ENCODE measurements at places on chromosomes 12 and 14.

DNA sequence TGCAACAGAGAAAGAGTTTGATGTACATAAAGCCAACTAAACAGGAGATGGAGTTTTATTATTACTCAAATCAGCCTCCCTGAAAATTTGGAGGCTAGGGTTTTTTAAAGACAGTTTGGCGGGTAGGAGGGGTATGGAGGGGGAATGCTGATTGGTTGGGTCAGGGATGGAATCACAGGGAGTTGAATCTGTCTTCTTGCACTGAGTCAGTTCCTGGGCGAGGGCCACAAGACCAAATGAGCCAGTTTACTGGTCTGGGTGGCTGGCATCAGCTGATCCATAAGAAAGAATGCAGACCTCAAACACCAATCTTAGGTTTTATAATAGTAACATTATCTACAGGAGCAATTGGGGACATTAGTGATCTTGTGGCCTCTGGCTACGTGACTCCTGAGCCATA, 64.9 kb downstream of the RIN3 start:
- no peak for DNase-seq

DNA sequence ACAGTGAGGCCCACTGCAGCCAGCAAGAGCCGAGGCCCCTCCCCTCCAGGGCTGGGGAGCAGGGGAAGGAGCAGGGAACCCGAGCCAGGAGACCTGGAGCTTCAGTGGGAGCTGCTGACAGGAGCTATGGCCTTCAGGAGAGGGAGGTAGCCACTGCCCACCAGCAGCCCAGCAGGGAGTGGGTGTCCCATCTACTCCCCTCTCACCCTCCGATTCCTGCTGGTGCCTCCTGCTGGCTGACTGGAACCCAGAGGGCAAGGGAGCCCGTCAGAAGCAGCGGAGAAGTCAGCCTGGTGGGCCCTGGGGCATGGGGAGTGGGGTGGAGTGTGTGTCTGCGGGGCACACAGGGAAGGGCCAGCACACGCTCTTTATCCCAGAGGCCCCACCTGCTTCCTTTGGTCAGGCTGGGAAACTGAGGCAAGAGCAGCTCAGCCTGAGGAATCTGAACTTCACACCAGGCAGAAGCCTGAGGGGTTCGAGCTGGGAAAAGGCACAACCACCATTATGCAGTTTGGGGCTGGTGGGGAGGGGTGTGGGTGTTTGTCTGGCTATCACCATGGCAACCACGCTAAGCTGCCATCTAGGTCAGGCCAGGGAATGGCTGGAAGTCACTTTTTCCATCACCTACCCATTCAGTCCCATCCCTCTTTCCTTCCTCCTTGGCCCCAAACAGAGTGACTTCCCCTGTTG, 36.8 kb upstream of the PLEKHG6 start:
- peak; percentile 85 for DNase-seq

- no peak for DNase-seq
Observed at GRCh38 chr14:94966344-94966743, 191.0 kb downstream of the DICER1 start.

DNA sequence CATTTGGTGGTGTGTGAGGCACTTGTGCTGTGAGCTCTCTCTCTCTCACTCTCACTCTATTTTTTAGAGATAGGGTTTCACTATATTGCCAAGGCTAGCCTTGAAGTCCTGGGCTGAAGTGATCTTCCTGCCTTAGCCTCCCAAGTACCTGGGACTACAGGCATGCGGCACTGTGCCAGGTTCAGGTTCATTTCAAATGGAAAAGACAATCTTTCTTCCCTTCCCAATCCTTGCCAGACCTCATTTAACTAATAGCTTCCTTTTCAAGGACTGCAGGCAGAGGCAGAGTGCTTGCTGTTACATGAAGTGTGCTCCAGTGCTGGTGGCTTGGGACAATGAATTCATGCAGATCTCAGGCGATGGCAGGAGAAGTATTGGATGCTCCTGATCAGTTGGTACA, 73.2 kb upstream of the BICD1 start:
- no peak for DNase-seq

- peak; percentile 30 for DNase-seq
Observed at GRCh38 chr14:58072288-58073071, 79.5 kb downstream of the ARMH4 start.

GRCh38 chr12:728781-729180, 23.6 kb upstream of the WNK1 start:
- DNase-seq: no peak

DNA sequence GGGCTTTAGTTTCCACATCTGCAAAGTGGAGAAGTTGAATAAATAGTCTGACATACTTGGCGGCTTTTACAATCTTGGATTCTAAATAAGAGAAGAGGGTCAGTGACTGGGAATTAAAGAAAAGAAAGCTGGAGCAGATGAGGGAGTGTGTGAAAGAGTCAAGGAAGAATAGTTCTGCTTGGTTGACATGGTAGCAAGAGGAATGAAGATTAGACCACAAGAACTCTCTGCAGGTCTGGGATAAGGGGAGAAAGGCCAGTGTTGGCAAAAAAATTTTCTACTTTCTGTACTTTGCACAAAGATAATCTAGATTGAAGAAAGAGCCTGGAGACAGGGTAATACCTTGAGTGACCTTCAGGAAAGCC, 5.9 kb downstream of the ITGB7 start:
- DNase-seq: no peak
